ENCODE measurements at places on chromosomes 7 and 10. TPM values are rescaled to one million over a fixed set of nuclear protein-coding genes. Genes with fewer than 3 reads are reported as not detected.
A peak's percentile ranks its signal among the peaks of the same experiment; 100 is the strongest.

- no peak overlapping the region for H3K27ac ChIP-seq
- H3K27me3 ChIP-seq, result no peaks in the 10 kb centered on the region
- no peak overlapping the region for H3K4me3 ChIP-seq
- no peaks in the 10 kb centered on the region for H3K4me1 ChIP-seq
- H3K36me3 ChIP-seq, result no peaks in the 10 kb centered on the region
Measured at GRCh38 chr7:151992375-151992774, 33.1 kb upstream of the GALNT11 start.

LIPJ gene
- not detected for total RNA-seq

- DNase-seq, result no peak
- no peak overlapping the region for H3K4me3 ChIP-seq
- H3K4me1 ChIP-seq, result peaks cover 19% of the 10 kb centered on the region
- H3K27ac ChIP-seq, result no peak overlapping the region
- H3K27me3 ChIP-seq, result no peaks in the 10 kb centered on the region
Measured at GRCh38 chr7:151007469-151007898, 16.7 kb downstream of the NOS3 start.

GNGT1 gene
- not detected for total RNA-seq

GRCh38 chr7:132576721-132577085, 433 bp upstream of the PLXNA4 start:
- no peaks in the 10 kb centered on the region for H3K36me3 ChIP-seq
- H3K4me1 ChIP-seq, result peaks cover 12% of the 10 kb centered on the region
- H3K27ac ChIP-seq, result no peak overlapping the region
- DNase-seq, result no peak
- H3K27me3 ChIP-seq, result peaks cover 51% of the 10 kb centered on the region

- H3K4me3 ChIP-seq, result no peak overlapping the region
- H3K27me3 ChIP-seq, result no peaks in the 10 kb centered on the region
- H3K36me3 ChIP-seq, result no peaks in the 10 kb centered on the region
- H3K27ac ChIP-seq, result peak overlapping the region; percentile 17
- no peak for DNase-seq
Measured at GRCh38 chr7:44093102-44093641, 10.8 kb upstream of the POLM start.

DNA sequence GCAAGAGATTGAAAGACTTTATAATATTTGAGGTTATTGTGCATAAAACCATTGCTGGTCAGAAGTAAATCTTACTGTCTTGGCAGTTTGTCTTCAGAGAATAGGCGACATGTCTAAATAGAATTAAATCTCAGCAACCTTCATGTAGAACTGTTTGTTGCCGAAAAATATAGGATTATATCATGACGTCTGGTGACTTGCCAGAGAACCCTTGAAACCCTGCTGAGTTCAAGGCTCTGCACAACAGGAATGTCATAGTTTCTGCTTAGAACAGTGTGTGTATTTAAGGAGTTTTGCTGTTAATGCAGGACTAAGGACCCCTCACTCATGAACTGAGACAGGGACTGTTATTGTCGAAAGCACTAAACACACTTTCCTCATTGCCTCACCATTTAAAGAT, 206.4 kb upstream of the ETV1 start:
- H3K4me1 ChIP-seq, result no peaks in the 10 kb centered on the region
- no peaks in the 10 kb centered on the region for H3K27me3 ChIP-seq
- no peaks in the 10 kb centered on the region for H3K36me3 ChIP-seq
- H3K4me3 ChIP-seq, result no peak overlapping the region
- no peak for DNase-seq
- no peak overlapping the region for H3K27ac ChIP-seq

SPDYE2B gene
- not detected for total RNA-seq

CXCL12 gene
- total RNA-seq, result 40.8 TPM

GPER1 gene
- 11.1 TPM for total RNA-seq

GRCh38 chr7:91165846-91166230, 98.4 kb upstream of the FZD1 start:
- no peak overlapping the region for H3K27ac ChIP-seq
- no peaks in the 10 kb centered on the region for H3K27me3 ChIP-seq
- DNase-seq, result no peak
- no peaks in the 10 kb centered on the region for H3K4me1 ChIP-seq

GRCh38 chr10:4093438-4093837, 308.4 kb upstream of the KLF6 start:
- no peaks in the 10 kb centered on the region for H3K27me3 ChIP-seq
- no peak for DNase-seq
- H3K4me1 ChIP-seq, result no peaks in the 10 kb centered on the region
- H3K4me3 ChIP-seq, result no peak overlapping the region
- no peak overlapping the region for H3K27ac ChIP-seq
